ENCODE measurements at places on chromosomes 16 and 17.

DNA sequence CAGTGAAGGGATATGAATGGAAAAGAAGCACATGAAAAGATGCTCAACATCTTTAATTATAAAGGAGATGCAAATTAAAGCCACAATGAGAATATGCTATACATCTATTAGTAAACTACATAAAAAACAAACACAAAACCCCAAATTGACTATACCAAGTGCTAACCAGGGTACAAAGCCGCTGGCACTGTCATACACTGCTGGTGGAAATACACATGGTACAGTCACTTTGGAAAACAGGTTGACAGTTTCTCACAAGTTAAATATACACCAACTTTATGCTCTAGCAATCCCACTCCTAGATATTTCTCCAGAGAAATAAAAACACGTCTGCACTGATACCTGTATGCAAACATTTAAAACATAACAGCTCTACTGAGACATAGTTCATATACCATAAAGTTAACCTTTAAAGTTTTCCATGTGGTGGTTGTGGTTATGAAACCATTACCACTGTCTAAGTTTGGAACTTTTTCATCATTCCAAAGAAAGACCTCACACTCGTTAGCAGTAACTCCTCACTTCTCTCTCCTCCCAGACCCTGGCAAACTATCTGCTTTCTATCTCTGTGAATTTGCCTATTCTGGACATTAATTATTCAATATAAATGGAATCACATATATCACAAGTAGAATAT, 42.7 kb downstream of the ADGRG5 start:
- no peak for DNase-seq

DNA sequence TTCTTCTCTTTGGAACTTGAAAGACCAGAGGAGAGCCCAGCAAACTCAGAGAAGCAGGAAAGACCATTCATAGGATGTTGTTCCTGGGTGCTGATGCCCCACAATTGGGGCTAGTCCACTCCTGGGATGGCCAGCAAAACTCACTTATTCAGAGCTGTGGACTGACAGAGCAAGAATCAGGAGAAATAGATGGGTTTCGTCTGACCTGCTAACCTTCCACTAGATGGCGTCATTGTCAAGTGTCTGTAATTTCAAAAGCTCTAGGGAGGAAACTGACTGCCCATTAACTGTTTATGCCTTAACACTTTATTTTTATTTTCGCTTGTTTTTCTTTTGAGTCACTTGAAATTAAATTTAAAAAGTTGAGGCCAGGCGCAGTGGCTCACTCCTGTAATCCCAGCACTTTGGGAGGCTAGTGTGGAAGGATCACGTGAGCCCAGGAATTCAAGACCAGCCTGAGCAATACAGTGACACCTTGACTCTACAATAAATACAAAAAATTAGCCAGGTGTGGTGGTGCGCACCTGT, 28.7 kb upstream of the MILR1 start:
- DNase-seq = peak; percentile 53

GRCh38 chr16:49615576-49615975, 240.3 kb downstream of the ZNF423 start:
- DNase-seq = no peak

DNA sequence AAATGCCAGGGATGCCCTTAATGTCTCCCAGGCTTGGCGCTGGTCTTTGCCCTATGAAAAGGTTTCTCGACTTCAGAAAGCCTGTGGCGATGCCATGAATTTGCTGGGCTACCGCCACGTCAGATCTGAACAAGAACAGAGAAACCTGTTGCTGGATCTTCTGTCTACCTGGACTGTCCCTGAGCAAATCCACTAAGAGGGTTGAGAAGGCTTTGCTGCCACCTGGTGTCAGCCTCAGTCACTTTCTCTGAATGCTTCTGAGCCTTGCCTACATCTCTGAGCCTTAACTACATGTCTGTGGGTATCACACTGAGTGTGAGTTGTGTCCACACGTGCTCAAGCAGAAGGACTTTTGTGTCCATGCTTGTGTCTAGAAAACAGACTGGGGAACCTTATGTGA, 11.4 kb downstream of the CHST4 start:
- DNase-seq = no peak

DNA sequence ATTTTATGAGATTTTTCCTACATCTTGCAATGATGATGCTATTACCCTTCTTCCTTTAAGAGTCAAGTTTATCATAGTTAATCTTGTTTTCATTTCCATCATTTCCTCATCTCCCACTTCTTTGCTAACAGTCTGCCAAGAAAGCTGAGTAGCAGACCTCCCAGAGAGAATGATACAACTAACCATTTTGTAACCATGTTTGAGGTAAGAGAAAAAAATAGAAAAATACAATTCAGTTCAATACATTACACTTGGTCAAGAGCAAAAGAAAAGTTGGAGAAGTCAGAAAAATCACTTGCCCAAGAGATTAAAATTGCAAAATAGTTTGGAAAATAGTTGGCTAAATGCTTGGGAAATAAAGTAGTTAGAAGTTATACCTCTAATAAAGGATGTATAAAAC, 154.4 kb downstream of the ABCA8 start:
- no peak for DNase-seq

DNA sequence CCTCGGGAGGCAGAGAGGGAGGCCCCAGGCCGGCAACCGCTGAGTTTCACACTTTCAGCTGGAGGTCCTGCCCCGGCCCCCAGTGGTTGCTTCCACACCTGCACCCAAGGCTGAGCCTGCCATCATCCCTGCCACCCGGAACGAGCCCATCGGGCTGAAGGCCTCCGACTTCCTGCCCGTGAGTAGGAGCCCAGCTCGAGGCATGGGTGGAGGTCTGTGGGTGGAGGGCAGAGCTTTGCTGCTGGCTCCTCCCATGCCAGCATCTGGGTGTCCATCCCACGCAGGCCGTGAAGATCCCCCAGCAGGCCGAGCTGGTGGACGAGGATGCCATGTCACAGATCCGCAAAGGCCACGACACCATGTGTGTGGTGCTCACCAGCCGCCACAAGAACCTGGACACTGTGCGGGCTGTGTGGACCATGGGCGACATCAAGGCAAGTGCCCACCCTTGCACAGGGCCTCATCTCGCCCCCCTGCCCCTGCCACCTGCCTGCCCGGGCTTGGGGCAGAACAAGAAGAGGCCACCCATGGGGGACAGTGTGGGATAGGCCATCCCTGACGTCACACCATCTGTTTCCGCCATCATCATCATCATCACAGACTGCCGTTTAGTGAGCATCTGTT, 19.6 kb downstream of the KATNB1 start:
- no peak for DNase-seq

DNA sequence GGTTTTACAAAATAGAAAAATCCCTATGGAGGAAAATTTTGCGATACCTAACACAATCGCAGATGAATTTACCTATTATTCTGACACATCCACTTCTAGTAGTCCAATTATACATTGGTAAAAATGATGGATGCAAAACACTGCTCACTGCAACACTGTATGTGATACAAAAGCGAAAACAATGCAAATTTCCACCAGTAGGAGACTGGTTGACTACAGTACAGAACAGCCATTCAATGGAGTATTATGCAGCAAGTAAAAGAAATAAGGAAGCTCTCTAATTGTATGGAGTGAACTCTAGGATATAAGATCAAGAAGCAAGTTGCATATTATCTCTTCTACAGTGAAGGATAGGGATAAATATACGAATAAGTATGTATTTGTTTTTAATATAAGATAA, 48.5 kb downstream of the SETD6 start:
- DNase-seq = no peak

DNA sequence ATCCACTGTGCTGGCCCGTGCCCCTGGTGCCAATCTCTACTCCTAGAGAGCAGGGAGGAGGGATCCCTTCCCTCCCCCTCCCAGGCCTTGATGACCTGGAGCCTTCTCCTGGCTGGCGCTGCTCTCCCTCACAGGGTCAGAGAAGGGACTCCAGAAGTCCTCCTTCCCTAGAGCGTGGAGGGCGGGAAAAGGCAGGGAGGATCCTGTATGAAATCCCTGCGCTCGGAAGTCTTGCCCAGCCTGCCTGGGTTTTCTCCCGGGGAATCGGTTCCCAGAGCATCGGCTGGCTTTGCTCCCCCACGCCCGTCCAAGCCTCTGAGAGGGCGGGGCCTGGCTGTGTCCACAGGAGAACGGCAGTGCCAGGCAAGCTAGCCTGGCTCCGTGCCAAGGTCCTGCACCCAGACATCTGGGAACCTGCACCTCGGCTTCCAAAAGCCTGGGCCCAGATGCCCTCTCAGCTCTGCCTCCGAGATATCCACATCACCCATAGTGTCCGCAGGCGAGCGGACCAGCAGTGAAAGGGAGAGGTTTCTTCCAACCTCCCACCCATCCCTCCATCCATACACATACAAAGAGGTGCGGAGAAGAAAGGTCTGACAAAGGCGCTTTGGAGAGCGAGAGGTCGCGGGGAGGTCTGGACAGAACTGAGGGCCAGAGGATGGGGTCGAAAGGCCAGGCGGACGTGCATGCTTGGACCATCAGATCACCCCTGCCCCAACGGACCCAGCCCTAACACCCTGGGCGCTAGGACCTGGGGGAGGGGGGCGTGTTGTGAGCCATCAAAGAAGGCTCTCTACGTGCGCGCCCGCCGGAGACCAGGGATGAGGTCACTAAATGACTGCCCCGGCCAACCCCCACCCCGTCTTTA, 1.1 kb downstream of the MPP2 start:
- DNase-seq = peak; percentile 86

- DNase-seq = peak; percentile 90
These were observed 9.1 kb downstream of the IGFBP4 start for GRCh38 chr17:40452216-40452787.

DNA sequence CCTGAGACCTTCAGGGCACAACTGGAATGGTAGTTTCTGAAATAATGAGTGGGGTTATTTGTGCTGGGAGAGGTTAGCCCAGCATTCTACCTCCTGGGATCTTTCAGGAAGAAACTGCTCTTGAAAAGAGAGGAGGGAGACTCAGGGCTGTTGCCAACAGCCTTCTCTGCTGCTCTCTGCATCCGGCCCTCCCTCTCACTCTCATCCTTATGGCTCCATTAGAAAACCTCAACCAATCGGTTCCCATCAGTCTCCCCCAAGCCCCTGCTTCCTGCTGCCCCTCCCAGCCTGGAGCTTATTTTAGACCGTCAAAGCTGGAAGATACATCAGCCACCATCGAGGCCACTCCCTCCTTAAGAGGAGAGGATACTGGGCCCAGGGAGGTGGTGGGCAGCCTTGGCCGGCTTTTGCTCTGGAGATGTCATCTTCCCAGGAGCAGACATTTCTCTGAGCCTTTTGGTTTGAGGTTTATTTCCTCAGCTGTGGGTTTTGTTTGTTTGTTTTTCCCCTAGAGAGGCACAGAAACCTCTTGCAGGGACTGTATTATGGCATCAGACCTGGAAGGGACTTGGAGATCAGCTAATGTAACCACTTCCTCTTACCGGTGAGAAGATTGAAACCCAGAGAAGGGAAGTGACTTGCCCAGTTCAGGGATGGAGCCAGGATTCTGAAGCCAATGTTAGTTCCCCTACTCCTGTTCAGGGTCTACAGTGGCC, 2.7 kb downstream of the MPRIP start:
- peak; percentile 87 for DNase-seq

DNA sequence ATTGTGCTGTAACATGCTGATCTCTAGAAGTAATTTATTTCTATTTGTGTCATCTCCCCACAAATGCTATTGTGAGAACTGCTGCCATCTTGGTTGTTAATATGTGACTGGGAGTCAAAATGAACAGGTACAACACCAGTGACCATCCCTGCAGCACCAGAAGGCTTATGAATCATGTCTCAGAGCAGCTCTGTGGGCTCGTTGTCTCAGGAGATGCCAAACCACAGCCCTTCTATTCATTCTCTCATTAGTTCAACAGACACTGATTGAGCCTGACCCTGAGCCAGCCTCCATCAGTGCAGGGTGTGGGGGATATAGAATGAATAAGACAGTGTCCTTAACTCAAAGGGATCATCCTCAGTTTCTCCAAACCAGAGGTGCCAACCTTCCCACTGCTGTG, 92.5 kb downstream of the UTP18 start:
- DNase-seq = no peak

DNA sequence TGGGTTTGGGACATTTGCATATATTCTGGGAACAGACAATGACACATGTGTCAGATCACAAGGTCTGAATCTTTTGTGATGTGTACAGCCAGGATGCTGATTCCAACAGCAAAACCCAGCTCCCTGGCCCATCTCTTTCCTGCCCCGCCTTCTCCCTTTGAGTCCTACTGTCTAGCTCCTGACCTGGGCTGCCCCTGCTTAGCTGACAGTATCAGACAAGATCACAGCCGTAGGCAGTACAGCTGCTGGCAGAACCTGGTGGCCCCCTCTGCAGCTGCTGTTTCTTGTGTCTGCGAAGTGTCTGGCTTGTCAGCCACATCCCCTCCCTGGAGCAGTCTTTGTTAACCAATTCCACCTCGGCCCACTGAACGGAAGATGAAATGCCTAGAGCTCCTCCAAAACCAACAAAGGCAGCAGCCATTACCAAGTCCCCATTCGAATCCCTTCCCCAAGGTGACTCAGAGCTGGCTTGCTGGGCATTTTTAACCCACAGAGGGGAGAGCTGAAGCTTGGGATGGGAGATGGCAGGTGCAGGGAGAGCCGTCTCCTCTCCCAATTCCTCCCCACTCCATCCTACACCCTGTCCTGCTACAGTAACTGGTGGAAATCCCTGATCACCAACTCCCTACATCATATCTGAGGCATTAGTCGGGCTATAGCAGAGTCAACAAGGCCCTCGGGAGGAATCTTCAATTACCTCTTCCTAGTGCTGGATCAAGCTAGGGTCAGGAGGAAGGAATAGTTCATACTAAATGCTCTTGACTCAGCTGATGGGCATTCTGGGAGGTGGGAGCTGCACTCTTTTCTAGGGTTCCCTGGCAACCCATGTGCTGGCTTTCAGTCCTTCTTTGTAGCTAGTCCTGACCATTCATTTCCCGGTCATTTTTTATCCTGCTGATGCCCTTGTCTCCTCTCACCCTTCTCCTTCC, 5.8 kb downstream of the PIPOX start:
- DNase-seq = no peak

DNA sequence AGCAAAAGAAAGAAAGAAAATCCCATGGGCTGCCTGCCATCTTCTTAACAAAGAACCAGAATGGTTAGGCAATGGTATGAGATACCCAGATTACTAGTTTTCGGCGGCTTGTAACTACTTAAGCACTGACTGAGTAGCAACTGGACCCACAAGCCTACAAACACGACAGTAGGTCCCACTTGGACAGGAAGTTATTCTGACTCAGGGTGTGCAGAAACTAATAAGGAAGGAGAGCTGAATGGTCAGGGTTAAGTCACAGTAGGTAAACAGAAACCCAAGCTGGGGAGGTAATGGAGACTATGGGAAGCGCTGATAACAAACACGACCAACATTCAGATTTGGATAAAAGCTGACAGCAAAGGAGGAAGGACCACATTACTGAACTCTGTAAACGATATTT, 10.4 kb upstream of the HLF start:
- DNase-seq = no peak
